Muscle of leg (tissue), 16 donors: ENCODE measurements at places on chromosomes 12 and 14.

DNA sequence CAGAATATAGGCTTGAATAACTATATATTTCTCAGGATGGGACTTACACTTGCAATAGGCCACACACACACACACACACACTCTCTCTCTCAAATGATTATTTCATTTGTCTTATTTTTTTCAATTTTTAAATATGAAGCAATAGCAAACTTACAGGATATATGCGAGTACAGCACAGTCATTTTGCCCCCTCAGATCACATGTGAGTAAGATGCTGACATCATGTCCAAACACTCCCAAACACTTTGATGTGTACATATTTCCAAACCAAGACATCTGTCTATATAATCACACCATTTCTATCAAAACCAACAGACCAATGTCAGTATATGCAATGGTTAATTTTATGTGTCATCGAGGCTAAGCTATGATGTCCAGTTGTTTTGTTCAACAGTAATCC is 1535.9 kb upstream of the FLRT2 start:
- no peak for DNase-seq
- H3K36me3 ChIP-seq, result no peaks in the 10 kb centered on the region
- no peak overlapping the region for H3K4me3 ChIP-seq
- H3K27me3 ChIP-seq, result no peaks in the 10 kb centered on the region

DNA sequence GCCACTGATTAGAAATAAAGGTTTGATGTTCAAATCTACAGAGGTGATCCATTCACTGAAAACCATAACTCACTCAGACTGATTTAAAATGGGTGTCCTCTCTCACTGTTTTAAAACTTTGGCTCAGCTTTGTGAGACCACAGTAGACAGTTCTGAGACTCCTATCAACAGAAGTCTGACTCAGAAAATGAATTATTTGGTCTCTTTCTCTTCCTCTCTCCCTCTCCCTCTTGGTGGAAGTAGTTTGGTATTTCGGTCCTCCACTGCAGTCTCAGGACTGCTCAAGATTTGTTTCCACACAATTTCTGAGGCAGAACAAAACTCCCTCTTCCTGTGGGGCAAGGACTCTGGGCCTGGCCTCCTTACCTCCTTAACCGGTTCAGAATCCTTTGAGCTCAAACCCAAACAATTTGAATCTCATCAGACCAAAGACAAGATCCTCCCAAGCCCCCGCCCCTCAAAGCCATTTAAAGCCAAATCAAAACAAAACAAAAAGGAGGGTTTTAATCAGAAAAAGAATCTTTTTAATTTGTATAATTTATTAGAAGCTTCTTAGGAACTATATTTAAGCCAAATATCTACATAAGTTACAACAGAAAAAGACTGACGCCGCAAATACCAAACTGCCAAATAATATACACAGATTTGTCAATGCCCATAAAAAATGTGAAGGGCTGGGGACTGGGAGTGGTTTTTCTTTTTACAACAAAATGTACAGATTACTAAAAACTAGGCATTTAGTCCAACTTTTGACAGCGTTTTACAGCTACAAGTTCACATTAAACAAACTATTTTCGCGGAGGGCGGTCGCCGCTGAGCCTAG is 3.9 kb downstream of the NKX2-1 start:
- peaks cover 19% of the 10 kb centered on the region for H3K4me1 ChIP-seq
- no peak overlapping the region for H3K4me3 ChIP-seq
- no peaks in the 10 kb centered on the region for H3K36me3 ChIP-seq

- no peak for DNase-seq
- no peak overlapping the region for H3K27ac ChIP-seq
- no peaks in the 10 kb centered on the region for H3K27me3 ChIP-seq
- peaks cover 11% of the 10 kb centered on the region for H3K4me1 ChIP-seq
Observed at GRCh38 chr14:32601069-32601468, 272.0 kb downstream of the AKAP6 start.

DNA sequence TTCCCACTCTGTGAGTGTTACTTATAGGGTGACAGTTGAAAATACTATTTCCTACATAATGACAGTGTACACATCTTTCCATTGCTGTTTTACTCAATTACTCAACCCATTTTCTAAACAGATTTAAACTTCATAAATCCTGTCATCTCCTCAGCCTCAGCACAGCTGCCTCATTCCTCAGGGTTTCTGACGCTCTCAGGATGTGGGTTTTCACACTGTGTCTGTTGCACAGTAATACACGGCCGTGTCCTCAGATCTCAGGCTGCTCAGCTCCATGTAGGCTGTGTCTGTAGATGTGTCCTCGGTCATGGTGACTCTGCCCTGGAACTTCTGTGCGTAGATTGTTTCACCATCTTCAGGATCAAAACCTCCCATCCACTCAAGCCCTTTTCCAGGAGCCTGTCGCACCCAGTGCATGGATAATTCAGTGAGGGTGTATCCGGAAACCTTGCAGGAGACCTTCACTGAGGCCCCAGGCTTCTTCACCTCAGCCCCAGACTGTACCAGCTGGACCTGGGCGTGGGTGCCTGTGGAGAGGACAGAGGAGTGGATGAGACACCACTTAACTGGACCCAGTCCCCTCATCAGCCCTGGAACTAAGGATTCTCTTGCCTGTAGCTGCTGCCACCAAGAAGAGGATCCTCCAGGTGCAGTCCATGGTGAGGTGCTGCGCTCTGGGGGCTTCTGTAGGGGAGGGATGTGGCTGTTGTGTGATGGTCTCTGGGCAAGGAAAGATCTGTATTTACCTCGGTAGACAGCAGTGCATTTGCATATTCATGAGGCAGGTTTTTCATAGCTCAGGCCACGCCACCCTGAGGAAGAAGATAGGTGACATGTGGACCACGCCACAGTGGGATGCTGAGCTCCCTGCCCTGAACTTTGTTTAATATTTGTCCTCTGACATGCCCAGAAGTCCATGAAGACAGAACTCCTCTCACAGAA is 750.2 kb downstream of the TMEM121 start:
- H3K36me3 ChIP-seq, result no peaks in the 10 kb centered on the region
- no peak overlapping the region for H3K27ac ChIP-seq
- no peaks in the 10 kb centered on the region for H3K27me3 ChIP-seq

GRCh38 chr12:76713130-76713529 is 50.8 kb upstream of the ZDHHC17 start:
- H3K4me1 ChIP-seq, result no peaks in the 10 kb centered on the region
- H3K27ac ChIP-seq, result no peak overlapping the region
- H3K36me3 ChIP-seq, result no peaks in the 10 kb centered on the region
- no peaks in the 10 kb centered on the region for H3K27me3 ChIP-seq
- no peak for DNase-seq
- H3K4me3 ChIP-seq, result no peak overlapping the region
